ENCODE measurements at places on chromosomes 6 and 20. TPM values are rescaled to one million over a fixed set of nuclear protein-coding genes. Genes with fewer than 3 reads are reported as not detected.

The RHAG gene
- total RNA-seq: not detected

The EMILIN3 gene
- under 0.01 TPM for total RNA-seq

The ZCCHC3 gene
- 23.3 TPM for total RNA-seq

The SNRPB gene
- total RNA-seq: 117 TPM

The YTHDF1 gene
- total RNA-seq: 26.9 TPM

The PCSK2 gene
- total RNA-seq: not detected

The RAB23 gene
- total RNA-seq: 46.8 TPM

The TFAP2C gene
- total RNA-seq: 0.44 TPM

The PI16 gene
- 0.14 TPM for total RNA-seq

The NRSN1 gene
- total RNA-seq: not detected

The FNDC1 gene
- total RNA-seq: under 0.01 TPM

The MYMX gene
- not detected for total RNA-seq

The KIFC1 gene
- total RNA-seq: 68.3 TPM

The PAX1 gene
- total RNA-seq: not detected

The TBXT gene
- total RNA-seq: not detected

The STX11 gene
- total RNA-seq: 2.6 TPM

The SAMD3 gene
- total RNA-seq: 9.6 TPM

The BACH2 gene
- total RNA-seq: 1.3 TPM

The ME1 gene
- total RNA-seq: 7.4 TPM

The NPEPL1 gene
- 33.2 TPM for total RNA-seq

The SLC24A3 gene
- total RNA-seq: 0.44 TPM

The ERVFRD-1 gene
- total RNA-seq: 0.22 TPM

The EDN3 gene
- 0.14 TPM for total RNA-seq

The TMEM217 gene
- 2.9 TPM for total RNA-seq
